ENCODE measurements at places on chromosomes 3 and 15.

GRCh38 chr15:39095218-39095879 is 485.5 kb upstream of the THBS1 start:
- DNase-seq = no peak

DNA sequence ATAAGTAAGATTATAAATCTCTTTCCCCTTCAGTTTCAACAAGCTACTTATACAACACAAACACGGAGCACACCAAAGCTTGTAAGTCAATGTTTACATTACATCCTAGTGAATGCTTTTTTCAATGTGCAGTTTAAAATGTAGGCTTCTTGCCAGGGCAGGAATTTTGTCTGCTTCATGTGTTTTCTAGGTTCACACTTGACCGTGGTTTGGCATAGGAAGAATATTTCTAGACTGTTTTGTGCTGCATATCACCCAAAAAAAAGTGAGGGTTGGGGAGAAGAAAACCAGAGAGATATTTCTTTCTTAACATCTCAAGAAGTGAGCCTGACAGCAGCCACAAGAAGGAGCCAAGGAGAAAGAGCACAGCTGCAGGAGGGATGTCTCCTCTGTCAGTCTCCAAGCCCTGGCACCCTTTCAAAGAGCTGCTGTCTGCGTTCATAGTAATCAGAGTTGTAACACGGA is 255.8 kb downstream of the MEIS2 start:
- no peak for DNase-seq

DNA sequence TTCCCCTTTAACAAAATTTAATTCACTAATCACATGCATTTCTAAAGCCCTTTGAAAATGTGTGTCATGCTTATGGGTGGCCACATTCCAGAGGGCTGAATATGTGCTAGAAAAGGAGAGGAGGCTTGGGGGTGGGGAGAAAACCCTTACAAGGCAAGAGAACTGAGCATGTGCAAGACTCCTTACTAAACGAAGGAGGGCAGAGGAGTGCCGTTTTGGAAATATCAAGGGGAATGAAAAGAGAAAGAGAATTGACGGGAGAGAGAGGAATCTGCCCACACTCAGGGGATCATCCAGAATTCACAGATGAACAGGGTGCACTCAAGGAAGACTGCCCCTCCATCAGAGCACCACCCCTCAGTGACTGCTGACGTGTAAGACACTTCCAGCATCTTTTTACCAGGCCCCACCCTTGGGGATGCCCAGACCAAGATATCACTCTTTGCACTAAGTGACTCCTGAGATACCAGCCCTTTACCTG is 37.9 kb upstream of the TSC22D2 start:
- no peak for DNase-seq

DNA sequence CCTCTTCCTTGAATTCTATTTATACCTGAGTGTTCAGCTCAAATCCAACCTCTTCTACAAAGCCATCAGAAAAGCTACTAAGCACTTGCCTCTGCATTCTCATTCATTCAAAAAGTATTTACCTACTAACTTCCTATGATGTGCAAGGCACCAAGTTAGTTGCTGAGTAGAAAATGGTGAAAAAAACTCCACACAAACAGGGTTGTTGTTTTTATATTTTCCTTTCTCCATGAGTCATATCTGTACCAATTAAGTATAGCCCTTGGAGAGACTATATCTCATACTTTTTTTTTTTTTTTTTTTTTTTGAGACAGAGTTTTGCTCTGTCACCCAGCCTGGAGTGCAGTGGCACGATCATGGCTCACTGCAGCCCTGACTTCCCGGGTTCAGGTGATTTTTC is 67.7 kb downstream of the IGF2BP2 start:
- DNase-seq = no peak

DNA sequence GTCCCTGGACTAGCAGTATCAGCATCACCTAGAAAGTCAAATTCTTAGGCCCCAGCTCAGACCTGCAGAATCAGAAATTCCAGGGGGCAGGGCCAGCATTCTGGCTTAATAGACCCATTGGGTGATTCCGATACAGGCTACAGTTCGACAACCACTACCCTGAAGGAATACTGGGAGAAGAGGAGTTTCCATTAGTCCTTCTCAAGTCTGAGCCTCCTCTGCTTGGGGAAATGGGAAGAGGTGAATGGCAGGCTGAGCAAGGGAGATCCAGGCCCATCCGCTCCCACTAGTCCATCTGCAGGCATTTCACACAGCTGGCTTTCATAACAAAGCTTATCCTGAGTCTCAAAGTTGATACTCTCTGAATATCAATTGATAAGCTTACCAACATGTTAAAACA is 69.1 kb downstream of the MECOM start:
- DNase-seq = no peak

- DNase-seq = no peak
Observed at GRCh38 chr3:24829629-24830229, 335.1 kb upstream of the THRB start.

DNA sequence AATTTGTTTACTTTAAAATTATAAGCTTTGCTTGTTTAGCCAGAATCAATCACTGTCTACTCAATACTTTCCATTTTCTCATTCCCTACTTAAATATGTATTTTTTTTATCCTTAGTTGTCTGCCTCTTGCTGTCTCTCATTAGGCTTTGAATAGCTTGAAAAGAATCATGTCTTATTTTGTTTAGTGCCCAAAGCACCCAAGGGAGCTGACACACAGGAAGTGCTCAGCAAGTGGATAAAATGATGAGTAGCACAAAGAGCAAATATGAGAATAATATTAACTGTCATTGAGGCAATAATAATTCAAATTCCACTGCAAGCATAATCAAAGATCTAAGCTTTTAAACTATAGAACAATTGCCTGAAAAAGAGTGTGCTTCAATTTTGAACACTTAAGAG is 19.0 kb upstream of the IL1RAP start:
- no peak for DNase-seq
